DMS 273 treated with DMSO at 0.1 percent for 48 hours (cell line): ENCODE measurements at places on chromosomes 16 and 17.

DNA sequence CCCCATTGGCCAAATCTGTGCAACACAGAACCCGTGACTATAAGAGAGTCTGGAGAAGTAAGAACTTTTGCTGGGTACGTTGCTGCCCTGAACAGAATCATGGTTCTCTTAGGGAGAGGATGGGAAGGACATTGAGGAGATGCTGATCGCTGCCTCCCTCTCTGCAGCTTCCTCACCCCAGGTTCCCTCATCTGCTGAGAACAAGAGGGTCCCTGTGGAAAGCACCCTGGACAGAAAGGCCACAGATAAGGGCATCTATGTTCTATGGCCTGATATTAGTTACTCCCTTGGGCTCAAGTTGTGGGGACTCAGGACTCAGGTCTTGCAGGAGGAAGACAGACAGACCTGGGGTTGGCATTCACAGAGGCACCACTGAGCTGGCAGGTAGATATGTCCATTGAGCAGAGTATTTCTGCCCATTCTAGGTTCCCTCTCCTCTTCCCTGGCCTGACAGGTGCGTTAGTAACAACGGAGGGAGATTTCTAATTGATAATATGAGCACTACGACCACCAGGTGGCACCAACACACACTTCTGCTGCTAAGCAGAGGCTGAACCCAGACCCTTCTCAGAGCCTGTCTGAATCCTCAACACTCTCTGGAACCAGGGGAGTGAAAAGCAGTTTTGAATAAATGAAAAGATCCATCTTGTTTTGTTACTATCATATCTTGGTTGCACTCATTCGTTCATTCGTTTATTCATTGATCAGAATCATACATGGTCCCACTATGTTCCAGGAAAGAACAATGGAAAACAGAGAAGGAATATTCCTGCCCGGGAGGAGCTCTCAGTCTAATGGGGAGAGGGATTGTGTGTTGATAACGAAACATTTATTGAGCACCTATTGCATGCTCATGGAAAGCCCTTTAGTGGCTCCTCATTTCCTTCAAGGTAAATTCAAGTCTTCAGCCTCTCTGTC lies 56.4 kb downstream of the SLC6A2 start:
- no peak for DNase-seq

GRCh38 chr17:41615454-41615853 lies 2.9 kb upstream of the KRT16 start:
- DNase-seq, result no peak

GRCh38 chr16:9393591-9393990 lies 302.1 kb downstream of the HAPSTR1 start:
- DNase-seq, result no peak

DNA sequence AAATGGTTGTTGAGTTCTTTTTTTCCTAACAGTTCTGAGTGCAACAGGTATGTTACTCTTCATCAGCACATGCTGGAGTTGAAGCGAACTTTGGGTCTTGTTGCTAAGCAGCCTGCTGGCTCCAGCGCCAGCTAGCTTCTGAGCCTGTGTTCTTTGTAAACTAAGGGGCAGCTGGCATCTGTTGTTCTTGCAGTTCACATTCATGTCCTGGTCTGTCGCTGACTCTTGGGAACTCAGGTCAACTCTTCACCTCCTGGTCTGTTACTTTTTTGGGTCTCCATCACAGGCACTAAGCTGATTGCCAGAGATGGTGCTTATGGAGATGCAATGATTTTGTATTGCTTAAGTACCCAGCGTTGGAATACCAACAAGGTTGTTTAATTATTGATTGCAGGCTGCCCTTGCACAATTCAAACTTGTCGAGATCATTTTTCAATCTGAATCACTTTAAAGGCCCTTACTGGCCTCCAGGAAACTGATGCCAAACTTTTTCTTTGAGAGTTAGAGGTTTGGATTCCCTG lies 40.9 kb downstream of the USP10 start:
- DNase-seq, result peak; percentile 57

GRCh38 chr17:40598619-40599467 lies 33.6 kb upstream of the CCR7 start:
- DNase-seq, result no peak

DNA sequence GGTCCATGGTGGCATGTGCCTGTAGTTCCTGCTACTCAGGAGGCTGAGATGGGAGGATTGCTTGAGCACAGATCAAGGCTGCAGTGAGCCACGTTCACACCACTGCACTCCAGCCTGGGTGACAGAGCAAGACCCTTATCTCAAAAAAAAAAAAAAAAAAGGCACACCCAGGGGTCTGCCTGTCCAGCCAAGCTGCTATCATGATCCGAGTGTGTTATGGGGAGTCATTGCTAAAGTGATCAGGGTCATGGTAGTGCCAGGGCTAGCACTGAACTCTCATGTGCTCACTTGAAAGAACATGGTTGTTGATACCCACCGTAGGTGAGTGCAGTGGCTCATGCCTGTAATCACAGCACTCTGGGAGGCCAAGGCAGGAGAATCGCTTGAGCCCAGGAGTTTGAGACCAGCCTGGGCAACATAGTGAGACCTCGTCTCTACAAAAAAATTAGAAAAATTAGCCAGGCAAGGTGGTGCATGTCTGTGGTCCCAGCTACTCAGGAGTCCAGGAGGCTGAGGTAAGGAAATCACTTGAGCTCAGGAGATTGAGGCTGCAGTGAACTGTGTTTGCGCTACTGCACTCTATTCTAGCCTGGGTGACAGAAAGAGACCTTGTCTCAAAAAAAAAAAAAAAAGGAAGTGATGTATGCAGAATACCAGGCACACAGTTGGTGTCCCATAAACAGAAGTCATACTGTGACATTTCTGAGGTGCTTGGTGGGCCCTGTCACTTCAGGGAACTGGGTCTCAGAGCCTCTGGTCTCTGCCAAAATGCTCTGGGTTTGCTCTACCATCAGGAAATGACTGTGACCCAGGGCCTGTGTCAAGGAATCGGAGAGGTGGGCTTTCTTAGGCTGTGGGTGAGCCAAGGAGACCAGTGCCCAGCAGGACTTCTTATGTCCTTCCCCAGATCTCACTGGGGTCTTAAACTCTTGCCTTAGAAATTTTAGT lies 2.2 kb downstream of the PRM1 start:
- DNase-seq, result no peak

GRCh38 chr17:44604768-44605485 lies 47.6 kb downstream of the FZD2 start:
- no peak for DNase-seq

DNA sequence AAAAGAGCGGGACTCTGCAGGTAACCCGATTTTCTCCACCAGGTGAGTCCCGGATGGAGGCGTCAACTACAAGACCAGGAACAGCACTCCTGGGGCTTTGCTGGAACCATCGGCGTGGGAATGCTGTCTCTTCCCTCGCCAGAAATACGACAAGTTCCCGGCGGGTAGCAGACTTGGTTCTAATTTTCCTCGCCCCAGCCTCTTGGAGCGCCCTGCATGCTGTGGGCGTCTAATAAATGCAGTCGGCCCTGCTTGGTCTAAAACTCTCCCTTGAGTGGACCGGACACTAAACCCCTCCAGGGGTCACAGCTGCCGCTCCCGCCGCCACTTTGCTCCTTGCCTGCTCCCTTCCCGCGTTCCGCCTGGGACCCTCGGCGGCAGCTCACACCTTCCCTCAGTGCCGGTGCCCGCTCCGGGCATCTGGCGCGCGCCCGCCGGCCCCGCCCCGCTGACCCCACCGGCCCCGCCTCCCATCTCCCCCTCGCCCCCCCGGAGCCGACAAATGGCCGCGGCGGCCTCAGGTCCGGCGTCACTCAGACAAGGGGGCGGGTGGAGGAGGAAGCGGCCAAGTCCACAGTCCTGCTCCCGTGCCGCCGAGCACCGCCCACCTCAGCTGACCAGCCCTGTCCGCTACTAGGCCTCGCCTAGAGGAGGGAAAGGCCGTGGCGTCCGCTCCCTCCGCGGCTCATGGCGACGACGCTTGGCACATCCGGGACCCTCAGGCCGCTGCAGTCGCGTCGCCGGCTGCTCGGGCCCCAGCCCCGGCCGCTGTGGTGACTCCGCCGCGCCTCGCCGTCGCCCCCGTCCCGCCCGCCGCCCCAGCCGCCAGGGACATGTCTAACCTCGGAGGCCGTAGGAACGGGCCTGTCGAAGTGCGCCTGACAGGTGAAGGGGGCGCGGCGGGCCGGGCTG lies 65.8 kb downstream of the KPNA2 start:
- DNase-seq, result peak; percentile 53
